ENCODE measurements at places on chromosomes 12 and 14.
A peak's percentile ranks its signal among the peaks of the same experiment; 100 is the strongest.

- DNase-seq, result no peak
Measured at GRCh38 chr14:63666335-63666734, 24.7 kb upstream of the WDR89 start.

- DNase-seq, result no peak
Measured at GRCh38 chr14:40494483-40494882, 1062.2 kb upstream of the FBXO33 start.

DNA sequence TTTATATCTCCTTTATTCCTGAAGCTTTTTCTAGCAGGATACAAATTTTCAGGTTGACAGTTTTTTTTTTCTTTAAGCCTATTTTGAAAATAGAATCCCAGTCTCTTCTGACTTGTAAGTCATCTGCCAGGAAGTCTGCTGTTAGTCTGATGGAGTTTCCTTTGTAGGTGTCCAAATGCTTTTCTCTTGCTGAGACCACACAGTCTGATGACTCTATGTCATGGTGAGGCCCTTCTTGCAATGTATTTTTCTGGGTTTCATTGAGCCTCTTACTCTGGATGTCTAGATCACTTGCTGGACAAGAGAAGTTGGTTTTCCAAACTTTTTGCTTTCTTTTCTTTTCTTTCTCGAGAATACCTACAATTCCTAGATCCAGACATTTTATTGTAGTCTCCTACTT is 30.6 kb downstream of the USP15 start:
- no peak for DNase-seq

- no peak for DNase-seq
Measured at GRCh38 chr12:123761841-123762714, at the start of gene DNAH10. DNAH10 (plus strand) TSS chr12:123762301; CDS start chr12:123762337, 36 bp downstream.

DNA sequence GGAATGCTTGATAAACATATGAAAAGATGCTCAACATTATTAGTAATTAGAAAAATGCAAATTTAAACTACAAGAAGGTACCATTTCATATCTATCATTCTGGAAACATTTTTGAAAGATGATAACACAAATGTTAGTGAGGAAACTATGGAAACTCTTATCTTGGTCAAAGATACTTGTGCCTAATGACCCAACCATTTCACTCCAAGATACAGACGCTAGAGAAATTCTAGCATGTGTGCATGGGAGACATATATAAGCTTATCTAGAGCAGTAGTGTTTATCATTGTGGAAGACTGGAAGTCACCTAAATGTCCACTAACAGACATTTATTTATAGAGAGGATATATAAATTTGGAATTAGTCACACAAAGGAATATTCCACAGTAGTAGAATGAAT is 143.1 kb upstream of the HMGA2 start:
- no peak for DNase-seq

DNA sequence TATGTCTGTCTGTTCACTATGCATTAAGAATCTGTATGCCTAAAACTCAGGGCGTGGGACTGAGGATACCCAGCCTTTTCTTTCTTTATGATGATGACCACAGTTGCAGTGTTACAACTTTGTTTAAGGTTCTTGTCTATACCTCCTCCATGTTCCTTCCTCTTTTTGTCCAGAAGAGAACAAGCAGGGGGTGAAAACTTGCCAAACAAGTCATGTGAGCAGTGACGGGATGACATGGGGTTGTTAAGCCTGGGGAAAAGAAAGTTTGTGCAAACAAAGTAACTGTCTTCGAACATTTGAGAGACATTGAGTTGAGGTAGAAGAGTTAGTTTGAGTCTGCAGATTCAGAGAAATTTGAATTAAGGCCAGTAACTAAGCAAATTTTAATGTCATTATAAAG is 505.5 kb downstream of the NPAS3 start:
- DNase-seq, result no peak

- no peak for DNase-seq
Measured at GRCh38 chr14:75372260-75372659, 55.6 kb upstream of the JDP2 start.

- no peak for DNase-seq
Measured at GRCh38 chr12:125983094-125983783, 918.0 kb downstream of the AACS start.

- no peak for DNase-seq
Measured at GRCh38 chr14:35760143-35760542, 49.0 kb downstream of the RALGAPA1 start.

DNA sequence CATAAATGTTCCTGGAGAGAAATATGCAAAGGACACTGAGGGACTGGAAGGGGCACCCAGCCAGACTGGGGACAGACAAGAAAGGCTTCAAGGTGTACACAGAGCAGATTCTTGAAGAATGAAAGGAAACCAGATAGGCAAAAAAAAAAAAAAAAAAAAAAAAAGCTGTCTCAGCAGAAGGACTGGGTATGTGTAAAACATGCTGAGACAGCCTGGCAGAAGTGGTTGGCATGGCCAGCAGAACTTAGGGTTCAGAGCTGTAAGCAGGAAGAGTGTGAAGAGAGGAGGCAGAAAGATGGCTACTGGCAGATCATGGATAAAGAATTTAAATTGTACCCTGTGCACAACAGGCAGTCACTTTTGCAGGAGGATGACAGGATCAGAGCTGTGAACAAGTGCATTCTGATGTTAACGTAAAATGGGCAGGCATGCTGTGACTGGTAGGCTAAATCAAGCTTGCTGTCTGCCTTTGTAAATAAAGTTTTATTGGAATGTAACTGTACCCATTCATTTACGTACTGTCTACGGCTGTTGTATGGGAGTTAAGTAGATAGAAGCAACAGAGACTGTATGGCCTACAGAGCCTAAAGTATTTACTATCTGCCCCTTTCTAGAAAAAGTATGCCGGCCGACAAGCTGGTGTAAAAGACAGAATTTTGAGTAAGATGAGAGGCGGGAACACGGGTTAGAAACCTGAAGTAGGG is 42.2 kb downstream of the UBR7 start:
- no peak for DNase-seq

- DNase-seq, result no peak
Measured at GRCh38 chr12:94228488-94228907, 80.1 kb downstream of the PLXNC1 start.

GRCh38 chr12:15800278-15800677 is 11.1 kb upstream of the EPS8 start:
- no peak for DNase-seq

- DNase-seq, result no peak
Measured at GRCh38 chr12:93530358-93530757, 42.1 kb upstream of the SOCS2 start.

DNA sequence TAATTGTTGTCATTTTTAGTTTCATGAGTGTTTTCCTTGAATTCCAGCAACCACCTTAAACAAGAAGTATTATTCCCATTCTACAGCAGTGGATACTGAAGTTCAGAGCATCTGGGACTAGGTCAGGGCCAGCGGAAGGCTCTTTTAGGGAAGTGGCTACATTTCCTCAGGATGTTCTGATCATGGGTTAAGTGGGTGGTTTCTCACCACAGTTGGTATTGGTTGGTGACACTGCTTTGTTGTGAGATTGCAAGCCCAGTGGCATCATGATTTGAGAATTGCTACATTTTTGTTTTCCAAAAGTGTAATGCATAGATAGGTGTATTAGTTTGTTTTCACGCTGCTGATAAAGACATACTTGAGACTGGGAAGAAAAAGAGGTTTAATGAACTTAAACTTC is 47.1 kb downstream of the SYNE2 start:
- DNase-seq, result no peak

- no peak for DNase-seq
Measured at GRCh38 chr12:120368789-120369602, at the start of gene MSI1. MSI1 (minus strand) TSS chr12:120369164; CDS start chr12:120369091, 73 bp downstream.

GRCh38 chr14:69107407-69108003 is 45.4 kb downstream of the DCAF5 start:
- DNase-seq, result peak; percentile 83

- DNase-seq, result no peak
Measured at GRCh38 chr12:27436768-27437167, 9.8 kb upstream of the SMCO2 start.

Measured in NCI-H2107 (cell line).